ENCODE measurements at places on chromosomes 2 and 18. TPM values are rescaled to one million over a fixed set of nuclear protein-coding genes. Genes with fewer than 3 reads are reported as not detected.

Gene TXNDC2
- 0.06 TPM for total RNA-seq

DNA sequence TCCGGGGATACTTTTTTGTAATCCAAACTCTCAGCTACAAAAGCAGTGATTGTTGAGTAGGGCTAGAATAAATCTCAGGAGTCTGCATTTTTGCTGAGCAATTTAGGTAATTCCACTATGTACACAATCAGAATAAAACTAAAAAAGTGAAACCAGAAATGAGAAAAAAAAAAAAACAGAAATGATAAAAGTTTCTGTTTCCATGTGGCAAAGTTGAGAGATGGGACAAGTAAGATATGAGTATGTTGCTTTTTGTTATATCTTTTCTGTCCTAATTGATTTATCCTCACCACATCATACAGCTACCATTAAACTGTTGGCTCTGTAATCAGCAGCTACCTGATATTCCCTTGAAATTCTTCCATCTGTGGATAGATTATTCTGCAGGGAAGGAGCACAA, 92.7 kb downstream of the VWC2L start:
- DNase-seq = no peak

Gene C2orf66
- not detected for total RNA-seq

Gene LCT
- 0.40 TPM for total RNA-seq

Gene UGT1A10
- 8.2 TPM for total RNA-seq

- DNase-seq = no peak
These were observed 103.5 kb upstream of the NOSTRIN start for GRCh38 chr2:168698969-168699368.

Gene SERPINB4
- total RNA-seq = not detected

Gene SLC20A1
- total RNA-seq = 71.2 TPM

GRCh38 chr2:189096769-189097447, 82.7 kb downstream of the COL5A2 start:
- peak; percentile 64 for DNase-seq

Gene NEU2
- not detected for total RNA-seq

Gene SOWAHC
- total RNA-seq = 7.1 TPM

Gene LOXL3
- total RNA-seq = 62.0 TPM

- no peak for DNase-seq
These were observed 27.6 kb downstream of the THADA start for GRCh38 chr2:43568228-43568627.

- no peak for DNase-seq
These were observed 240.5 kb downstream of the MREG start for GRCh38 chr2:215772634-215773563.

DNA sequence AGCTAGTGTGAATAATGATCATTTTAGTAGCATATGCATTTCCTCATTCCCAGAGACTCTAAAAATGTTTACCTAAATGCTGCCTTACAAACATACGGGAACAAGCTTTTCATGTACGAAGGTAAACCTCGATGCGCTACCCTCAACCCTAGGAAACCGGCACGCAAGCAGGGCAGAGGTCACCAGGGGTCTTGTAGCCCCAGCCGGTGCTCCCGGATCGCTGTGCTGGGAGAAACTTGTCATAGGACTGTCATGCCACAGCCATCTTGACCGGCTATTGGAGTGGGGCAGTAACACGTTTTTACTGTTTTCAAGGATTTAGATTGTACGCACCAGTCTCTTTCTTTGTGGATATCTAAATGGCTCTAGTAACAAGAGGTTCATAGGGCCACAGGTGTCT, 34.8 kb upstream of the NFATC1 start:
- no peak for DNase-seq

Gene WNT10A
- total RNA-seq = 0.12 TPM

DNA sequence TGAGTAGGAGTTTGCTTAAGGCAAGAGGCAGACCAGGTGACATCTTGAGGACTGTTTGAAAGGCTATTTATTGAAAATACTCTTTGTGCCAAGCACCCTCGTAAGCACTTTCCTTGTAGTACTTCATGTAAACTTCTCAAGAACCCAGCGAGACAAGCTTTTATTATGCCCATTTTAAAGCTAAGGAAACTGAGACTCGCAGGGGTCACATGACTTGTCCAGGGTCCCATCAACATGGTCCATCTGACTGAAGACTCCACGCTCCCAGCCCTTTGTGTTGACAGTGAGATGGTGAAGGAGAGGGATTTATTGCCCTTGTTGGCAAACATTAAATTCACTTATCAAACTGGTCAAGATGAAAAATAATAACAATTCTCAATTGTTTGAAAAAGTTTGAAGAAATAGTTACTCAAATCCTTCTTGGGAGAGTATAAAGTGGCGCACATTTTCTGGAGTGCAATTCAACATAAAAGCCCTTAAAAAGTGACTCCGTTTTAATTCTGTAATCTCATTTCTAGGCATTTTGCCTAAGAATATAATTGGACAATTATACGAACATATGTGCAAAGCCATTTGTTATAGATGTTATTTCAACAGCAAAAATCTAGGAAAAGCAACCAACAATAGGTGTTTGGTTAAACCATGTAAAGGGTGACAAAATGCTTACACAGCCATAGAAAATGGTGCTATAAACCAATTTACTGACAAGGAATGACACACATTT, 270.5 kb upstream of the NCKAP5 start:
- no peak for DNase-seq

Gene SLC38A11
- total RNA-seq = not detected
